ENCODE measurements at places on chromosomes 7 and 10.

GRCh38 chr10:124032971-124033886, 60.2 kb downstream of the CHST15 start:
- DNase-seq: no peak

DNA sequence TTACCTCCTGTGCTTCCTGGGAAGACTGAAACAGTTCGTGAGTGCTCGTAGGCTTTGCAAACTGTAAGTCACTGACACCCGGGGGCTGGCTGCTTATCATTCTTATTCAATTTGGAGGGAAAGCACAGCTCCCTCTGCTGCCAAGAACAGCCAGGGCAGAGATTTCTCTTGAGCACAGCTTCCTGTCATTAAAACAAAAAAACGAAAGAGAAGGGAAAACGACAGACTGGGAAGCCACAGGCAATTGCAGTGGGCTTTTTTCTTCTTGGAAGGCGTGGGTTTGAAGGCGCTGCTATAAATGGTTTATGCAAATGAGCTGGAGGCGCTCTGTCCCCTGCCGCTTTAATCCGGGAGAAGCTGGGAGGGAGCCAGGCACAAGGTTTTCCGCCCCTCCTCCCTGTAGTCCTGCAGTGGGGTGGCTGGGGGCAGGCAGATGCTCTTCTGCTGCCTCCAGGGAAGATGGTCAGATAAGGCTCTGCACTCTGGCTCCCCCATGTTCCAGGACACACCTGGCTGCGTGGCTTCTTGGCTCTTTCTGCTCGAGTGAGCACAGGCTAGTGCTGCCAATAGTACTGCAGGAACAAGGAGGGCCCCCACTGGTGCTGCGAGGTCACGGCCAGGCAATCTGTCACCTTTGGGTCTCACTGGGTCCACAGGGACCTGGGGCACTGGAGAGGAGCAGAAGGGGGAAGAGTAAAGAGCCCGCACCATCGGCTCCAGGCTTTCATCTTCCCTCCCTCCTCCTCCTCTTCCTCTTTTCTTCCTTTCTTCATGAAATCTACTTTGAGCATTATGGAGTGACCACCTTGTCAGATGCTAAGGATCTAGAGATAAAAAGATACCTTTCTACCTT, 49.5 kb downstream of the NEURL1 start:
- DNase-seq: peak; percentile 23

DNA sequence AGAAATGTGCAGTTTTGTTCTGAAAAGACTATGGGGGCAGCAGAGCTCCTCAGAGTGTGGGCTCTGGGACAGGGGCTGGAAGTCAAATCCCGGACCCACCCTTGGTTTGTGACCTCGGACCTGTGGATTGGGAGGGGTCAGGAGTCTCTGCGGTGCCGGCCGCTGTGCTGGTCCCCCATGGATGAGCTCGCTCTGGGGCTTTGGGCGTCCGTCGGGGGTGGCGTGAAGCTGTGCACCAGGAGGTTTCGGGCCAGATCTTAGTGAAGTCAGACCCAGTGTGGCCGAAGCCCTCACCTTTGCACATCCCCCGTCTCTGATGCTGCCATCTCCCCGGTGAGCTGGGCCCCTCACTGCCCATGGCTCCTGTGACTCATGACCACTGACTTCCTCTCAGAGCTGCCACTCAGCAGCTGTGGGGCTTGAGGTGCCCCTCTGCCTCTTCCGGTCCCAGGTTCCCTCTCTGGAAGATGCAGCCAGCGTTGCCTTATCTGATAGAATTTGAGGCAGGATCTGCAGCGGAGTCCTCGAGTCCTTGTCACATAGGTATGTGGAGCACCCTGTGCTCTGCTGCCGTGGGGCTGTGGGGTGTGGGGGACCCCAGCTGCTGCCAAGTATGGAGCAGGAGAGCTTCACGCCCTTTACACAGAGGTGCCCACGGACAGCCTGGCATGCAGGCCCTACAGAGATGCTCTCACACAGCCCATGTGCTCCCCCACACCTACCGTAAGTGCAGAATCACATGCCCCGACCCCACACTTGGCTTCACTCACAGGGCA, 11.4 kb upstream of the SCART1 start:
- DNase-seq: no peak

GRCh38 chr10:24706479-24707118, 17.1 kb downstream of the ARHGAP21 start:
- peak; percentile 22 for DNase-seq

Measured in COLO829 (cell line).